Choroid plexus epithelial cell (primary cell): ENCODE measurements at places on chromosomes 13 and 19.

- DNase-seq = peak; percentile 52
Observed at GRCh38 chr13:95698047-95698749, 21.3 kb downstream of the DNAJC3 start.

- peak; percentile 35 for DNase-seq
Observed at GRCh38 chr13:27053902-27054595, 117.6 kb downstream of the USP12 start.

GRCh38 chr13:36685927-36686326 lies 12.1 kb downstream of the SERTM1 start:
- peak; percentile 21 for DNase-seq

GRCh38 chr19:32233091-32233490 lies 112.3 kb upstream of the ZNF507 start:
- DNase-seq = no peak
